Stimulated activated CD4-positive, alpha-beta T cell treated with anti-CD3 and anti-CD28 coated beads, TNF-alpha, amount 100 ng/mL, for 48 hours (primary cell): ENCODE measurements at places on chromosomes 7 and 10.

DNA sequence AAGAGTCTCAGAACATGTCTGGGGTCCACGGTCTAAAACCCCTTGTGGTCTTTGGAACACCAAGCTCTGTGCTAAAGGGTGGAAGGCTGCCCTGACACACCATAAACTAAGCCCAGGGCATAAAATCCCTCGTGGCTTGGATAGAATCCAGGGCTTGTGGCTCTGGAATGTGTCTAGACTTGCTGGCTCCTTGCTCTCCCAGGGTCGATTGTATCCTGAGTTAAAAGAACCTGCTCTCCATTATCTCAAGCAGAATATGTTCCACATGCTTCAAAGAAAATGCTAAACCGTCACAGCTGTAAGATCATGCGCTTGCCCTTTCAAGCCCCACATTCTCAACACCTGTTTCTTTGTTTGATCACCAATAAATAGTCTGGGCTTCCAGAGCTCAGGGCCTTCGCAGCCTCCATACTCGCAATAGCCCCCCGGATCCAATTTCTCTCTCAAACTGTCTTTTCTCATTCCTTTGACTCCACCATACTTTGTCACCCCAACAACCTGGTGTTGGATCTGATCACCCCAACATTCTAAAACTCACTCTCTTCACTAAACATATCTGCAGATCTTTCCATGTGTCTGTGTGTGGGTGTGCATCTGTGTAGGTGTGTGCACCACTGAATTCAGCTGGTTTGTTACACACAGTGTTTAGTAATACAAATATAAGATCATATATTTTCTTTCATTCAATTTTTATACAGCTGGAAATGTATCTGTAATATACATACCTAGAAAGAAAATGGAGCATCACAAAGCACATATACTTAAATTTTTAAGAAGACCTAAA lies 238.5 kb downstream of the ZMYND11 start:
- DNase-seq = no peak

DNA sequence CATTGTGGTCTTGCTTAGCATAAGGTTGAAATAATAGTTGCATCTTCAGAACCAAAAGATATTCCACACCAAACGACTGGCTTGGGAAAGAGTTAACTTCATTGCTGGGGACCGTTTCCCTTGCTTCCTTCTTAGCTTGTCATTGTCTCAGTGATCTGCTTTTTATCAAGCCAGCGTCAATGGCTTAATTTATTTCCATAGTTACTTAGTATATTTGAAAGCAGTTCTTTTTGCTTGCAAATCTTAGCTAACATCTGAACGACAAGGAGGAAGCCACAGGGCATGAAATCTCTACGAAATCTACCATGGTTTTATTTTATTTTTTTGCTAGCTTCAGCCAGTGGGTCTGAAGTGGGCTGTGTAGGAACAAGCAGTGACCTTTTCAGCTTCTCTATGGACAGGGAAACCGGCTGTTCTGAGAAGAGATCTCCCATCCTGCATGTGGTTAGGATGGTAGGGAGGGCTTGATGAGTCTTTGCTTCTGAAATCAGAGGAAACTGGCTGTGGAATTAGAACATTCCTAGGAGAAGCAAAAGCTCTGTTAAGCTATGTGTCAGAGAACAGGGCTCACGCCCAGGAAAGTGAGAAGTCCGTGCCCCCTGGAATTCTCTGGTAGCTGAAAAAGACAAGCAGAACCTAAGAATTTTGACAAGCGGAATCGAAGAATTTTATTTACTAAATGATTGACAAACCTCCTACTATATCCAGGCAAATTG lies 8.0 kb downstream of the SLC18A2 start:
- no peak for DNase-seq

- DNase-seq = no peak
These were observed 140.2 kb downstream of the AUTS2 start for GRCh38 chr7:69738396-69738951.

DNA sequence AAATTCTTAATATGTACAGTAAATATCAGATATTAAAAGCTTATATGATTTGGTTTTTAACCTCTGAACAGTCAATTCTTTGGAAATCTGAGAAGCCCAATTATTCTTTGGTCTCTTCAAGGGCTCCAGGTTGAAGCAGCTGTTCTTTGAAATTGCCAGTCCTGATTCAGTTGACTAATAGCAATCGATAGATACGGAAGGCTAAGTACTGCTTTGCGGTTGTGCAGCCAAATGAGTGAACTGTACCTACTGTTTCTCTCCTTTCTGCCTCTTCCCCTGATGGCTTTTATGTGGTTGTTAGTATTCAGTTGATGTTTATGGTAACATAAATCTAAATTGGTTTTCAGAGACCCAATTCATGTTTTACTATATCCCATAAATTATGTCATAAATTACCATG lies 103.1 kb upstream of the RPA3 start:
- DNase-seq = no peak

DNA sequence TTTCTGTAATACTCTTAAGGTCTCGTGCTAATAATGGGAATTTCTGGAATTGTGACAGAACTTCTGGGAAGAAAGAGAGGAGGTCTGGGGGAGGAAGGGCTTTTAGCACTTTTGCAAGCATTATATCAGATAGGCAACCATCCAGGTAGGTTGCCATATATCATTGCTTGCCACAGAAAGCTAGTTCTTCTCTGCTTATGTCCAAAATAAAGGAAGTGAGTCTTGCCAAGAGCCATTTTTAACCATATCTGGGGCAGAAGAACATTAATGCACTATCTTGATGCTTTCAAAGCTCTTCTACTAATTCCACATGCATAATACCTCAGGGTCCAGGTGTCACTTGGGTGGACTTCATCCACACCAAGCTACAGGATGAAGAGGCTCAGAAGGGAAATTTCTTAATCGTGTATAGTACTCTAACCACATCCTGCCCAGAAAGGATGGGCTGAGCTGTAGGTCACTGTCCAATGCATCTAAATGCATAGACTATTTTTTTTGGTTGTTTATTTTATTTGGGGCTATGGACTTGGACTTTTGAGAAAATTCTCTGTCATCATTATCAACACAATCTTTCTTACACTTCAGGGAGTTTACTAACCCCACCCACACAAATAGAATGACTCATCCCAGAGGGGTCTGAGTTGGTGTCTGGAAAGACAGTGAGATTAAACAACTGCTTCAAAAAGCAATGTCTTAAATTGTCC lies 68.9 kb upstream of the ADO start:
- no peak for DNase-seq

DNA sequence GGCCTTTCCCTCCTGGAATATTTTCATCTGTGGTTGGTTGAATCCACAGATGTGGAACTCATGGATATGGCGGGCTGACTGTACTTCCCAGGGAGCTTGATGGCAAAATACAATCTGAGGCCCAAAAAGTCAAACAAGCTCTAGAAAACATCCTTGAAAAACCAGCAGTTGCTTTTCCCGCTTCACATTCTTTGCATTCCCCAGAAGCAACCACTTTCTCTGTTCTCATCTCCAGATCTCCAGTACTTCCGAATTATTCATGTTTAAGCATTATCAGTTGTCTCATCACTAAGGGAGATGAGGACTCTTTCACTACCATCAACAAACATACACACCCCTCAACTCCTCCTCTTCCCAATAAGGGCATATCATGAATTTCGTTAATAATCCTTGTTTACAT lies 55.3 kb downstream of the KIF5B start:
- DNase-seq = no peak

DNA sequence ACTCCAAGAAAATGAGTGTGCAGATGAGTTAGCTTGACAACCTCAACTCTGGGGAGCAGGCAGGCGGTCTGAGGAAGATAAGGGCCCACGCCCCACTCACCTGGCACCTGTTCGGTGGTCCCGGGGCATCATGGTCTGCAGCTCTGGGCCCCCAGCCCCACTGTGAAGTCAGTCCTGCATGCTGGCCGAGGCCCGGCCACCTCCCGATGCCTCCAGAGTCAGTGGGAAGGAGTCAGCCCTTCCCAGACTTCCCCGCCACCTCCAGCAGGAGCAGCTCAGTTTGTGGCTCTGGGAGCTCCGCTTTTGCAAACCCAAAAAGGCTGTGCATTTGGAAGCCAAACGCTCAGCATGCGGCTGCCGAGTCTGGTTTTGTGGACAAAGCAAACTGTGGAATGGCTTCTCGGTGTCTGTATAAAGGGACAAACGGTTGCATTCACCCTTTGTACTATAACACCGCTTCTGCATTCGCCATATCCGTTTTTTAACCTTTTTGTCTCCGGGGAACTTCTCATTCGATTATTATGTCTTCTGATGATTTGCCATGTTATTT lies 167.3 kb downstream of the CCDC3 start:
- DNase-seq = no peak

DNA sequence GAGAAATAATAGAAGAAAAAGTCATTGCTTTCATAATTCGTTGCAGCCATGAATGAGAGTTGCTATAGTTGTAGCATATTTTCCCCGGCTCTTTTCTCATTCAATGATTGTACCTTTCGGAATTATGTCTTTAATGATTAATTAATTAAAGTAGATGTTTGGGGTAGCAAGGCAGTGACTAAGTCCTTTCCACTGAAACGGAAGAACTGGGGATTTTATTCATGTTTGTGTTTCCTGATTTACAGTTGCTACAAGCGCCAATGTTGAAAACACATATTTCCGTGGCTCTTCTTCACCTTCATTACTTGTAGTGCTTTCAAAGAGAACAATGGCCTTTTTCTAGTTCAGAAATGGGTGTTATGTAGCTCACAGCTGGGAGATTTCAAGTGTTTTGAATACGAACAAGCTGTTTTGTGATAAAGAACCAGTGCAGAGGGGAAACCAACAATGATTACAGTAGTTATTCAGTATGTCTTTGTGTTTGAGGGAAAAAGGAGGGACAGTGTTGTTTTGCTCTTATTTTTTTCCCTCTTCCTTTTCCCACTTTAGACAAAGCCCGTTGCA lies 153.5 kb downstream of the NSUN6 start:
- DNase-seq = no peak

DNA sequence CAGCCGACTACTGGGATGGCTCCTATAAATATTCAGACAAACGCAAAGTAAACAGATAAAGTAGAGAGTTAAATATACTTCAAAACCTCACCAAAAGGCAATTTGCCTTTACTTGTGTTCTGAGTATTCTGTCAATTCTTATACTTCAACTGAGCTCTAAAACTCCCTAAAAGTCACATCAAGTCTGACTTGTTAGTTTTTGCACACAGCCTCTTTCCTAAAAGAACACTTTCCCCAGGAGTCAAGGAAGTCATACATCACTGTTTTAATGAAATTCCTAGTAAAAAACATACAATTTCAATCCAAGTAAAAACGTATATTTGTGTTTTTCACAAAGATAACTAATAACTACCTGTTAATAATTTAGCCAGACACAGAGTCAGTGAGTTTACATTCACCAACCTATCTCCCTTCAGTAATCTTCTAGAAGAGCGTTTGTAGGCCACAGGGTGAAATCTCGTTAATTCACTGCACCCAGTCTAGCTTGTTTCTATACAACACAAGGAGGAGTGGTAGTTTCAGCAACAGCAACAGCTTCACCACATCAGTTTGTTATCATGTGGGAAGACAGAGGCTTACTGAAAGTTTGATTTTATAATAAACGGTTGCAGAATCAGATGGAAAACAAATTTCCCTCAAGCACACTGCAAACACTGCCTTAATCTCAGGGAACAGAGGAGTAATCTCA lies 2.7 kb downstream of the COBL start:
- no peak for DNase-seq

DNA sequence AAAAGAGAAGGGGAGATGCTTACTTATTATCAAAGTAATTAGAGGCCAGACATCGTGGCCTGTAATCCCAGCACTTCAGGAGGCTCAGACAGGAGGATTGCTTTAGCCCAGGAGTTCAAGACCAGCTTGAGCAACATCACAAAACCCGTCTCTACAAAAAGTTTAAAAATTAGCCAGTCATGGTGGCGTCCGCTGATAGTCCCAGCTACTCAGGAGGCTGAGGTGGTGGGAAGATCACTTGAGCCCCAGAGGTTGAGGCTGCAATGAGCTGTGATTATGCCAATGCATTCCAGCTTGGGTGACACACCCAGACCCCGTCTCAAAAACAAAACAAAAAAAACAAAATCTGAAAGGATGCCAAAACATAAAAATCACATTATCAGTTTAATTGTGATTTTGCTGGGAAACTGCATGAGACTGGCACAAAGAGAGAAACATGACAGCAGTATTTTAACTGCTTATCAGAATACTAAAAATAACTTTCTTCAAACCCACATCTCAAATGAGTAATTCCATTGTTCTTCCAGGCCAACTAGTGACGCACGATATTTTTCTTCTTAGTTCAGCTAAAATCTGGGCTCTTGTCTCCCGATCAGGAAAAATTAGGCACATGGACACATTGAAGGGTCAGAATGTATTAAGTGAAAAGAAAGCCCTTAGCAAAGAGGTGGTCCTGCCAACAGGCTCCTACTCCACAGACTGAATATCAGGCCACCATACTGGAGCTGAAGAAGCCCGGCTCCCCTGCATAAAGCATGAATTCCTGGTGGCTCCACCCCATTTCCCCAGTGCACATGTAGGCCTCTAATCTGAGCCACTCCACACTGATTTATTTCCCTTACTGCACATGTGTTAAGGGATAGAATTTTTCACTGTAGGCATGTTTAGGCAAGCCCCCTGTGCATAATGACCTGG lies 9.6 kb upstream of the CCM2 start:
- no peak for DNase-seq

DNA sequence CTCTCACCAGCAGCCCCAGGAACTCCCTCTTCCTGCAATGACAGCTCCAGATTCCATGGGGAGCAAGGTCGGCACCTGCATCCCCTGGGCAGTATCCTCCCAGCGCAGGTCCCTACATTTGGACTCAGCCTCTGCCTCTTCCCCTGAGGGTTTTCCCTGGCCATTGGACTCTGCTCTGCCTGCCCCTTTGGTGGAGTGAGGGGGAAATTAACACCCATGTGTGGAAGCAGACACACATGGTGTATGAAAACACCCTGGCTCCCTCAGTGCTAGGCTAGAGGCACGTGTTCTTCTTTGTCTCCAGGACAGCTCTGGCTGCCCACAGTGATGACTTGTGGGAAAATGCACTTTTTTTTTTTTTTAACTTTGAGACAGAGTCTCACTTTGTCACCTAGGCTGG lies 8.4 kb downstream of the PRF1 start:
- no peak for DNase-seq

- DNase-seq = no peak
These were observed 25.5 kb upstream of the C10orf67 start for GRCh38 chr10:23370106-23370505.

- no peak for DNase-seq
These were observed 244.8 kb downstream of the BAMBI start for GRCh38 chr10:28922127-28922526.

- no peak for DNase-seq
These were observed 11.6 kb downstream of the CYP3A43 start for GRCh38 chr7:99839287-99840021.

DNA sequence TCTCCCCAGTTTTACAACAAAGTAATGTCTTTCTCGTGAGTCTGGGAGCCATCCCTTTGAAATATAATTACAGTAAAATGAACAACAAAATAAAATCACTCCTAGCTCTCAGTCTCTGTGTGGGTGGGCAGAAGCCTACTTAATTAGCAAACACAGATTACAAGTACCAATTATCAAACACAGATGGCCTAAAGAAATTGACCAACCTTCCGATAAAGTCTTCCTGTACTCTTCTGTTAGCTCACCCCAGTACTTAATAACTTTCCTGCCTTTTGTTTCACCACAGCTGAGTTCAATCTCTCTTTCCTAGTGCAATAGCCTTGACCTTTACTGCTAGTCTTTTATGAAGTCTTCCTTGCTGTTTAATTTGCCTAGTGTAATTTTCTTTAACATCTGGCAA lies 719.2 kb upstream of the MBL2 start:
- DNase-seq = no peak

- no peak for DNase-seq
These were observed 1.3 kb downstream of the CHST12 start for GRCh38 chr7:2404714-2405119.

- no peak for DNase-seq
These were observed 51.2 kb downstream of the SRPK2 start for GRCh38 chr7:105337529-105337928.

- DNase-seq = no peak
These were observed 30.3 kb downstream of the CACNA2D1 start for GRCh38 chr7:82413237-82413636.
